NCI-H1436 treated with DMSO at 0.1 percent for 48 hours (cell line): ENCODE measurements at places on chromosomes 3 and 15.

DNA sequence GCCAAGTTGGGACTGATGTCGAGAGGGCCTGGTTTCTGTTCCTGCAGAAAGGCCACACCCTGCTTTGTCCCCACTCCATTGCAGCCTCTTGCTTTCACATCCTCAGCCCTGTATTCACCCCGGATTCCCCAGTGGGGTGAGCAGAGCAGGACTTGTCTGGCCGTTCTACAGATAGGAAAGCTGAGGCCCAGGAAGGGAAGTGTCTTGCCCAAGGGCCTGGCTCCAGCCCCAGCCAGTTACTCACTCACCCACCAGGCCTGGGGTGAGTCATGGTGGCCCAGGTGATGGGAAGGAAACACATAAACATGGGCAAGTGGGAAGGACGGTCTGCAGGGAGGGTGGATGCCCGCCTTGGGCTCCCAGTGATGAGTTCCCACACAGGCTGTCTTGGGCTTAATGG lies 6.1 kb upstream of the DUSP7 start:
- no peak for DNase-seq

- no peak for DNase-seq
These were observed 19.3 kb downstream of the C3orf85 start for GRCh38 chr3:109155828-109156227.

GRCh38 chr3:126147932-126148683 lies 32.3 kb downstream of the ALDH1L1 start:
- DNase-seq = no peak

- DNase-seq = no peak
These were observed 53.4 kb downstream of the SMAD6 start for GRCh38 chr15:66755298-66756068.

GRCh38 chr3:122646146-122646988 lies 34.3 kb upstream of the PARP14 start:
- DNase-seq = no peak

DNA sequence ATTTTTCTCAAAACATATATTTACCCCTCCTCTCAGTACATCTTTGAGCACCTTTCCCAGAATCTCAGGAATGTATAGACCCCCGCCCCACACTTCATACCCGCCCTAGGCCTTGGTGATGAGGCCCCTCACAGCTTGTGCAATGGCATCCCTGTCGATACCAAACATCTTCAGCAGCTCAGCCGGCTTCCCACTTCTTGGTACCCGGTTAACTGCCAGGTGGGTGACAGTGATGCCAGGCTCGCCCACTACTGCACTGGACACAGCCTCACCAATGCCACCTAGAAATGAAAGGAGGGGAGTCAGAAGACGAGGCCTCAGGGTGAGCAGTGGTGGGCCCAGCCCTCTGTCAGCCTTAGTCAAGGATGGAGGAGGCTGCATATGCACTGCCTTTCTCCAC lies 30.2 kb downstream of the TKT start:
- no peak for DNase-seq

GRCh38 chr15:96321639-96322535 lies 8.6 kb upstream of the NR2F2 start:
- DNase-seq = no peak

DNA sequence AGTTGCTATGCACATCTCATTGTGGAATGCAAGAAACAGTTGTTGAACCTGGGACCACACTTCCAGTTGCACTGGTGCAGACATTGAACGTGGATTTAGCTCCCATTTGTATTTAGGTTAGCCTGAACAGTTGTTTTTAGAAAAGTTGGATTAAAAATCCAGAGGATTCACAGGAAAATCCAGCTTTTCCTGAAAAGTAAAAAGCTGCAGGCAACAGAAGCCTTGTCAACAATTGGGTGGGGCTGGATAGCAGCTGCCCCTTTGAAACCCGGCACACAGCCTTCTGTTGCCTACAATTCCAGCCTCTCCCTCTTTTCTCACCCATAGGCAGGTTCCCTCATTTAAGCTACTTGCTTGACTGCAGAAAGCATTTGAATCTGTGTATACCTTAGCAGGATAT lies 165.3 kb upstream of the TBL1XR1 start:
- no peak for DNase-seq

- DNase-seq = no peak
These were observed 11.2 kb upstream of the ABTB1 start for GRCh38 chr3:127661600-127661999.
